ENCODE measurements at places on chromosomes 11 and 22. TPM values are rescaled to one million over a fixed set of nuclear protein-coding genes. Genes with fewer than 3 reads are reported as not detected.

MMP27 gene
- polyA plus RNA-seq = 0.09 TPM

HEPACAM gene
- 0.14 TPM for polyA plus RNA-seq

SAA1 gene
- polyA plus RNA-seq = 1,843 TPM

F2 gene
- polyA plus RNA-seq = 0.07 TPM

GRCh38 chr11:13674799-13675509 lies 6.5 kb downstream of the FAR1 start:
- DNase-seq = no peak

DNA sequence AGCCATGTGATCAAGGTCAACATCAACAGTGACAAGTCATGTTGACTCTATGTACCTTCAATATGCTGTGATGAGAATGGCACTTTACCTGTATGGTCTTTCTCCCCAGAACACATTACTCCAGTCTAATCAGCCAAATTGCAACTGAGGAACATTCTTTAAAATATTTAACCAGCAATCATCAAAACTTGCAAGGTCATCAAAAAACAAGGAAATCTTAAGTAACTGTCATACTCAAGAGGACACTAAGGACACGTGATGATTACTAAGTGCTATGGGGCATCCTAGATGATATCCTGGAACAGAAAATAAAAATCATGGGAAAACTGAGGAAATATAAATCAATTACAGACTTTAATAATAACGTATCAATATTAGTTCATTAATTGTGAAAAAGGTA lies 118.9 kb downstream of the EFCAB6 start:
- no peak for DNase-seq

- DNase-seq = no peak
Observed at GRCh38 chr11:2791521-2792380, 92.0 kb upstream of the KCNQ1OT1 start.

DNA sequence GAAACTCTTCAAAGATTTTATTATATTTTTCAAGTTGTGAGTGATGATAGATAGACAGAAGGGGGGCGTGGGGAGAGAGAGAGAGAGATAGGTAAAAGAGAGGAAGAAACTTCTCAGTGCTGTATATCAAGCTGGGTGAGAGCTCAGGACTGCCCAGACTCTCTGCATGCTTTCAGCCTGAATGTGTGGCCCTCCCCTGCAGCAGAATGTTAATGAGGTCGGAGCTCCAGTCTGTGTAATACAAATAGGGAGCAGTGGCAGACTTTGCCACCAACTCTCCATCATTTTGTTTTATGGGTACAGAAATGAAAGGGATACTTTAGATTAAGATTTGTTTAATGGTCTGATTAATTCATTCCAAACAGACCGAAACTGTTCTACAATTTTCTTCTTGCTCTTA lies 752.8 kb downstream of the OPCML start:
- DNase-seq = no peak

GRCh38 chr11:63552921-63553320 lies 10.3 kb downstream of the PLAAT2 start:
- no peak for DNase-seq

DNA sequence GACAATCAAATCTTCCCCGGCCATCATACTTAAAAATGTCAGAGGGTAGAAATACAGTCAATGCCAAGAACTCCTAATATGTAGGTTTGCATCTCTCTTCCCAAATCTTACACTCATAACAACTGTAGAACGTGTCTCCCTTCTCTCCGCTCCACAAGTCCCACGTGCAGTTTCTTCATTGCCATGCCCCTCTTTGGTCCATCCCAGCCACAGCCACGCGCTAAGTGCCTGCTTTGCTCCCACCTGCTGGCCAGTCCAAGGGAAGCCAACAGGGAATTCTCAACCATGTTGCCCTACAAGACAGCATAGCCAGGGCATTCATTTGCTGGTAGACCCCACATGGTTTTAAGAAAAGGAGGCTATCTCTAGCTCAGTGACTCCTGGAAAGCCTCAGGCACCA lies 420.6 kb upstream of the ISX start:
- DNase-seq = no peak

GRCh38 chr22:27417421-27417814 lies 384.1 kb downstream of the MN1 start:
- DNase-seq = no peak

GRCh38 chr11:134388590-134388989 lies 23.5 kb downstream of the B3GAT1 start:
- no peak for DNase-seq

GRCh38 chr22:36546092-36546804 lies 17.3 kb upstream of the EIF3D start:
- DNase-seq = no peak

- DNase-seq = no peak
Observed at GRCh38 chr11:6606471-6607189, 3.1 kb downstream of the ILK start.

GRCh38 chr11:70547386-70547785 lies 149.1 kb downstream of the CTTN start:
- DNase-seq = no peak

DNA sequence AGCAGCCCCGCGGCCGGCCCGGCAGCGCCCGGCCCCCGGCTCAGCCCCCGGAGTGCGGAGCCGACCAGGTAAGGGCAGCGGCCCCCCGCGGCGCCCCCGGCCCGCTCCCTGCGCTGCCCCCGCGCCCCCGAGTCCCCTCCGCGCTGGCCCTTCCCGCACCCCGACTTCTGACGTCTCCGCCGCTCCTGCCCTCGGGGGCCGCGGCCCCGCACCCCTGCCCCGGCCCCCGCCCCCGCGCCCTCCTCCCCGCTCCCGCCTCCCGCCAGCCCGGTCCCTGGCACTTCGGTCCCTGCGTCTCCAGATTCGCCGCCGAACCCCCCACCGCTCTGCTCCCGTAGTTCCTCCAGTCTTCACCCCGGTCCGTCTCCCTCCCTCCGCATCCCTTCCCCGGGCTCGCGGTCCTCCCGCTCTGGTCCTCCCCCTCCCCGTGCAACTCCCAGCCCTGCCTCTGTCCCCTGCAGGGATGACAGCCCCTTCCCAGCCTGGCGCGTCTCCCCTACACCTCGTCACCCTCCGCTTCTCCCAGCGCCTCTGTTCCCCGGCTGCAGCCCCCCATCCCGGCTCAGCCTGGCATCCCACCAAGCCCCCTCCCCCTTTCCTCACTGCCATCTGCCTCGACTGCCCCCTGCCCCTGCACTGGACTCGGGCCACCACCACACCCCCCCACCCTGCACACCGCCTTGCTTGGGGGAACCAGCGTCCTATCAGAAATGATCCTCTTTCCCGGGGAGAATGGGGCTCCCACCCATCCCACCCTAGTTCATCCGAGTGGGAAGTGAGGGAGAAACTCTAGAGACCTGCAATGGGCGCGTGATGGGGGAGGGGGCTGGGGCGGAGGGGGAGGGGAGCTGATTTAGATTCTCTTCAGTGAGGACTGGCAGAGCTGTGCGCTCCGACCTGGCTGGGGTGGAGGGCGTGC lies 531 bp downstream of the GRIK4 start:
- no peak for DNase-seq

GRCh38 chr11:13333456-13333957 lies 55.9 kb downstream of the BMAL1 start:
- DNase-seq = no peak

DNA sequence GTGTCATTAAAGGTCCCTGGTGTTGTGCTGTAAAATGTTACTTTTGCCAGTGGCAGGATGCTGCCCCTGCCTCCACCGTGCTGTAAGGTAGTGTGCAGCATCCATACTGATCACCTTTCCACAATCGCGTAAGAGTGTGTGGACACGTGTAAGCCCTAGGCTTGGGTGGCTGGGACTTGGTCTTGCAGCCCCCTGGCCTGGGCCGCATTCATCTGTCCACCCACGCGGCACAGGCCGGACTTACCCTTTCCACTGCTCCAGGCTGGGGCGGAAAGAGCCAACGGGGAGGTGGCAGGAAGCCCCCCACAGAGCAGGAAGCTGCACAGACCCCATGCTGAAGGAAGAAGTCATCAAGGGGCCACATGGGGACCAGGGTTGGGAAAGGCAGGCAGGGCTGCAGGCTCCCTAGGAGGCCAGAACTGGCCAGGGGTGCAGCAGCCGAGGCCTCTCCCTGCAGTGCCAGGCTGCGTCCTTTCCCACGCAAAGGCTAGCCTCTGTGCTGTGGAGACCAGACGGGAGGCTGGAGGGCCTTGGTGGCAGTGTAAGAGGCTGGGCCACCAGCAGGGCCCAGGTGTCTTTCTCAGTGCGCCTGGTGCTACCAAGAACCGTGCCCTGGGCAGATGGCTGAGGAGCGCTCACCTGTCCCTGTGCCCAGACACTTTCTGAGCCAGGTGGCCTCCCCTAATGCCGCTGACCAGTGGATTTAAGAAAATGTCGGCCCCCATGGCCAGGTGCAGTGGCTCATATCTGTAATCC lies 11.7 kb upstream of the TMEM191C start:
- no peak for DNase-seq
